Activated CD4-positive, alpha-beta T cell treated with anti-CD3 and anti-CD28 coated beads, Interleukin-2, amount 50 U/mL, for 1 hour (primary cell): ENCODE measurements at places on chromosomes 6 and 20.

- DNase-seq: no peak
Measured at GRCh38 chr6:118985123-118985830, 50.3 kb upstream of the MCM9 start.

- no peak for DNase-seq
Measured at GRCh38 chr20:18986895-18987580, 173.5 kb downstream of the SCP2D1 start.

- DNase-seq: no peak
Measured at GRCh38 chr20:42366626-42367025, 748.4 kb upstream of the CHD6 start.

- no peak for DNase-seq
Measured at GRCh38 chr6:39335780-39336545, 13.5 kb upstream of the KCNK16 start.

GRCh38 chr6:51495096-51495495, 592.3 kb downstream of the PKHD1 start:
- DNase-seq: no peak

GRCh38 chr6:36886950-36887618, 1.3 kb downstream of the C6orf89 start:
- DNase-seq: no peak

- DNase-seq: no peak
Measured at GRCh38 chr6:70551566-70551965, 15.2 kb upstream of the SDHAF4 start.

DNA sequence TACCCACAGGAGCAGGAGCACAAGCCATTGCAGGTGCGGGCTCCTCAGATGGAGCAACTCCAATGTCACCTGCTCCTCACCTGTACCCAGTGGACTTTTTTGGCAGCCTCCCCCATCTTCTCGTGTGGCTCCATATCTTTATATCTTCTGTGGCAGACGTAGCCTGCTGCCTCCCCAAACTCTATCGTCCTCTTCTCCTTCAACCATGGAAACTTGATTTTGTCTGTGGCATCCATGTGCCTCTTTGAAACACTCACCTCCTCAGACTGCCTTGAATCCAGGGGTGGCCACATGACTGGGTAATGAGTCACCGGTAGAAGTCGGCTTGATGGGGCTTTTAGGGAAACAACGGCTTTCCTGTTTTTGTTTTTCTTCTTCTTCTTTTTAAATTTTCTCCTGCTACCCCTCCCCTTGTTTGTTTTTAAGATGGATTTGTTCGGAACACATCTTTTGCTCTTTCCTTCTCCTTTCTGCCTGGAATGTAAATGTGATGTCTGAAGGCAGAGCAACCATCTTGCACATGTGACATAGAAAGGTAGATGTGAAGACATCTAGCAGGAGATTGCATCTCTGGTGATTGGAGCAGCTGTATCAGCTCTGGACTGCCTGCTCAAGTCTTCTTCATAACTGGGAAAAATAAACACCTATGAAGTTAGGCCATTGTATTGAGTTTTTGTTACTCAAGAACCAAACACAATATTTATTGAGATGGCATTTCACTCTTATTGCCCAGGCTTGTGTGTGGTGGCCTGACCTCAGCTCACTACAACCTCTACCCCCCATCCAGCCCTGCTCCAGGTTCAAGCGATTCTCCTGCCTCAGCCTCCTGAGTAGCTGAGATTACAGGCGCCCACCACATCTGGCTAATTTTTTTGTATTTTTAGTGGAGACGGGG, 69.9 kb upstream of the DDR1 start:
- peak; percentile 59 for DNase-seq

GRCh38 chr6:13327691-13328075, 654 bp downstream of the TBC1D7 start:
- DNase-seq: no peak

- DNase-seq: peak; percentile 99
Measured at GRCh38 chr20:63641792-63642523, 11.3 kb downstream of the STMN3 start.

DNA sequence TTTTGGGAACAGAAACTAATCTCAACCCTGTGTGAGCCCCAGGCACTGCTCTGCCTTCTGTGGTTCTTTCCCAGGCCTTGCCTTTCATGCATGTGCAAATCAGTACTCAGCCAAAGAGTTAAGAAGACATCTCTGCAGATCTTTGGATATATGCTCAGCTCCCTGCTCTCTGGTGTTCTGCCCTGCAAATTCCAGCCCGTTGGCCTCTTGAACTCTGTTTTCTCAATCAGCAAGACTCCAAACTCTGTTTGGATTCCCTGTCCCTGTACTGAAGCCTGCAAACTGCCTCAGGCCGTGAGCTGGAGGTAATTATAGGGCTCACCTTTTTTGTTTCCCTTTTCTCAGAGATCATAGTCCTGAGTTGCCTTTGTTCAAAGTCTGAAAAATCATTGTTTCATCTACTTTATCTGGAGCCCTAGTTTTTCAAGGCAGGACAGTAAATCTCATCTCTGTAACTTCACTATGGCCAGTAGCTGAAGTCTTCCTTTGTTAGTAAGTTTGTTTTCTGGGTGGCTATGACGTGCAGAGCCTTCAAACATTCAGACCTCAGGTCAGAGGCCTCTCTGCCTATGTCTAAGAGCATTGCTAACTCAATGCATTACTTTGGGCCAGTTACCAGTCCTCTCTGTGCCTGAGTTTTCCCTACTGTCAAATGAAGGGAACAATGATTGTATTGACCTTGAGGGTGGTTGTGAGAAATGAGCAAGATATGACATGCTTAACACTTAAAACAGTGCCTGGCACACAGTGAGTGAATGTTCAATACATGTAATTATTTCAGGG, 15.9 kb upstream of the MDFI start:
- DNase-seq: no peak

- no peak for DNase-seq
Measured at GRCh38 chr20:20492521-20493332, 124.8 kb downstream of the INSM1 start.

- DNase-seq: no peak
Measured at GRCh38 chr6:101125380-101125971, 244.3 kb upstream of the ASCC3 start.

- no peak for DNase-seq
Measured at GRCh38 chr20:32455901-32456701, 98.0 kb downstream of the ASXL1 start.

- peak; percentile 85 for DNase-seq
Measured at GRCh38 chr6:159044899-159045727, at the start of gene TAGAP. Gene TAGAP (minus strand): TSS chr6:159044991. CDS start chr6:159044146, 845 bp downstream.

DNA sequence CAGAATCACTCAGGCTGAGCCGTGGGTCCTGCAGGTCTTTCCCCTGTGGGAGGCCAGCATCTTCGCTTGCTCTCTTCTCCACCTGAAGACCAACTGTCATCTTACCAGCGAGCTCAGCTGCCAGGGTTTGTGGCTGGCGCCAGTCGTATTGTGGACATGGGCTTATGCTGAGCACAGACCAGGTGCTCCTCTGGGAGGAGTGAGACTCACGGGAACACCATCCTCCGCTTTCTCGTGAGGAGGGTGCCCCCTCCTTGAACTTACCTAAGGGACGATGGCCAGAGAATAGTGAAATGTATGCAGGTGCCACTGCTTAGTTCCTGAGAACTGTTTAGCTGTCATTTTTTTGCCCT, 17.1 kb downstream of the WRNIP1 start:
- no peak for DNase-seq

GRCh38 chr6:169989594-169989993, 238.2 kb downstream of the ERMARD start:
- no peak for DNase-seq

GRCh38 chr6:52360601-52361413, 1.1 kb upstream of the PAQR8 start:
- DNase-seq: no peak

GRCh38 chr6:9933677-9934076, 481.2 kb downstream of the TFAP2A start:
- DNase-seq: no peak

- no peak for DNase-seq
Measured at GRCh38 chr6:134534708-134535149, 216.8 kb upstream of the SGK1 start.
